ENCODE measurements at places on chromosomes 7 and 10. TPM values are rescaled to one million over a fixed set of nuclear protein-coding genes. Genes with fewer than 3 reads are reported as not detected.

Gene ARF5
- 239 TPM for polyA plus RNA-seq

Gene ZPBP
- 0.03 TPM for polyA plus RNA-seq

Gene GDI2
- polyA plus RNA-seq, result 162 TPM

Gene FFAR4
- 0.29 TPM for polyA plus RNA-seq

Gene DHX32
- polyA plus RNA-seq, result 15.2 TPM

Gene CHRM2
- polyA plus RNA-seq, result 0.83 TPM

Gene SDK1
- 4.3 TPM for polyA plus RNA-seq

Gene PLAU
- 36.7 TPM for polyA plus RNA-seq

Gene PRR15
- polyA plus RNA-seq, result 7.0 TPM

Gene ZDHHC4
- polyA plus RNA-seq, result 44.1 TPM

Gene NPY4R2
- polyA plus RNA-seq, result 0.07 TPM

Measured in lung (tissue), 17 donors.